ENCODE measurements at places on chromosomes 3 and 15.
A peak's percentile ranks its signal among the peaks of the same experiment; 100 is the strongest.

DNA sequence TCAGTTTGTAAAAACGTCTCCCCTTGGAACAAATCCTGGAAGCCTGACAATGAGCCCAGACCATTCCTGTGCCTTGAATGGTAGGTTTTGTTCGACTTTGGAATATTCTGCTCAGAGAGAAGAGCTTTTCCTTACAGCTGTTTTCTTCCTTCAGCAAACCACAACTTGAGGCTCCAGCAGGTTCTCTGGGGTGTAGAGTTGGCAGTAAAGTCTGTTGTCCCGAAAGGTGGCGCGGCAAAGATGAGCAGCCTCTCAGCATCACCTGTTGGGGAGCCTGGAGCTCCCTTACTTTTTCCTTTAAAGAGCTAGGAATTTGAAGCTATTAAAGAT, 65.4 kb downstream of the BOC start:
- no peak for DNase-seq

- DNase-seq, result peak; percentile 50
Observed at GRCh38 chr3:72953325-72953956, 43.2 kb upstream of the PPP4R2 start.

DNA sequence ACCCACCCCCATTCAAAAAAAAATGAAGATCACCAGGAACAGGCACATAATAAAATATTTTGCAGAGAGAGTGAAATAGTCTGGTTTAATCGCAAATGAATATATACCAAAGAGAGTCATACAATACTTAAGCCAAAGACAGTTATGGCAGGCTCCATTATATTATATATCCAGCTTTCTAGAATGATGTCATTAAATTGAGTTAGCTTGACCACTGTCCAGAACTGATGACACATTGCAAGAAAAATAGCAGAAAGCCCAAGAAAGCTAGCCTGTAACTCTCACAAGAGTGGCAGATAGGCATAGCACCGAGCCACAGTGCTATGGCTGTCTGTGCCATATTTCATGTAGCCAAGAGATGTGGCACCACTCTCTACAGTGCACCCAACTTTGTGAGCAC, 231.9 kb upstream of the SEMA6D start:
- peak; percentile 51 for DNase-seq

- no peak for DNase-seq
Observed at GRCh38 chr15:78104119-78104479, 11.7 kb downstream of the SH2D7 start.

DNA sequence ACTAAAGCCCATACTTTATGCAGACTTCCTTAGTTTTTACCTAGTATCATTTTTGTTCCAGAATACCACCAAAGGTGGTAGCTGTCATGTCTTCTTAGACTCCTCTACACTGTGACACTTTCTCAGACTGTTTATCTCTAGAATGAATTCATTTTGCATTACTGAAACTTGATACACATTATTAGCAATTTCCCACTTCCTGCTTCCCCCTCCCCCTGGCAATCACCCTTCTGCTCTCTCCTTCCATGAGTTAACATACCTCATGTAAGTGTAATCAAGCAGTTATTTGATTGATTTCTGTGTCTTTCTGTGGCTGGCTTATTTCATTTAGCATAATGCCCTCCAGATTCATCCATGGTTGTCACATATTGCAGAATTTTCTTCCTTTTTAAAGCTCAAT, 204.9 kb downstream of the STAG1 start:
- peak; percentile 72 for DNase-seq

DNA sequence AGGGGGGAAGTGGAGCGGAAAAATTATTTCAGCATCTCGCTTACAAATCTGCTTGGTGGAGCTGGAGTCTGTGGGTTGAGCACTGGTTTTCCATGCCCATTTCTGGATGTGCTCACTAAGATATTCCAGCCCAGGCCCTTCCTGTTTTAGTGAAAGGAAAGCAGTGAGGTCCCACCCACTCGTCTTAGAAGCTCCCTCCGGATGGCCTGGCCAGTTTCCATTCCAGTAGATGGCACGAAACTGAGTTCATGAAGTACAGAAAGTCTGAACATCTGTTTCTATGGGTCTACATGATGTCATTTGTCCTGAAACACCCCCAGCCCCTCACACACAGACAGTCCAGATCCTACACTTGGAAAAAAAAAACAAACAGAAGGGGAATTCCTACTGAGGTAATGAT, 31.9 kb upstream of the THSD4 start:
- peak; percentile 92 for DNase-seq

DNA sequence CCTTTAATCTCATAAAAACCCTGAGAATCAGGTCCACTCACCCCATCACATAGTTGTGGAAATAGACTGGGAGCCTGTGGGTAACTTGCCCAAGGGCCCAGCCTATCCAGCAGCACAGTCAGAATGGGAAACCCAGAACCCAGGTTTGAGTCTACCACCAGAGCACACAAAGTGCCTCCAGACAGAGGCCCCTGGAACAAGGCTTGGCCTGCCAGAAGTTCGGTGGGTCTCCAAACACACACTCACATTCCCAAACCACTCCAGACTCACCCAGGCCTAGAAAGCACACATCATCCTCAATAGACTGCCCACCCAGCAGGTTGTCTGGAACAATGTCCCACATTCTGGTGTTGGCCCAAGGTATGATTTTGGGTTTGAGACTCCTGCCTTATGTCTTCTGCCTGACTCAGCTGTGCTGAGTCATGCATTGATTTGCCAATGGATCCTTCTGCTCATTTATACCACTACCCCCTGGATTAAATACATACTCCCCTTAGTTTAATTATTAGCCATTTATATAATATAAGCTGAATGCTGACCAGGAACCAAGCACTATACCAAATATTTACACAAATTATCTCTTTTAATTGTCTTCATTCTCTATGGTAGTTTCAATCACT, 4.5 kb downstream of the SLC12A8 start:
- DNase-seq, result no peak

- no peak for DNase-seq
Observed at GRCh38 chr15:89150287-89150686, 62.0 kb downstream of the ABHD2 start.

DNA sequence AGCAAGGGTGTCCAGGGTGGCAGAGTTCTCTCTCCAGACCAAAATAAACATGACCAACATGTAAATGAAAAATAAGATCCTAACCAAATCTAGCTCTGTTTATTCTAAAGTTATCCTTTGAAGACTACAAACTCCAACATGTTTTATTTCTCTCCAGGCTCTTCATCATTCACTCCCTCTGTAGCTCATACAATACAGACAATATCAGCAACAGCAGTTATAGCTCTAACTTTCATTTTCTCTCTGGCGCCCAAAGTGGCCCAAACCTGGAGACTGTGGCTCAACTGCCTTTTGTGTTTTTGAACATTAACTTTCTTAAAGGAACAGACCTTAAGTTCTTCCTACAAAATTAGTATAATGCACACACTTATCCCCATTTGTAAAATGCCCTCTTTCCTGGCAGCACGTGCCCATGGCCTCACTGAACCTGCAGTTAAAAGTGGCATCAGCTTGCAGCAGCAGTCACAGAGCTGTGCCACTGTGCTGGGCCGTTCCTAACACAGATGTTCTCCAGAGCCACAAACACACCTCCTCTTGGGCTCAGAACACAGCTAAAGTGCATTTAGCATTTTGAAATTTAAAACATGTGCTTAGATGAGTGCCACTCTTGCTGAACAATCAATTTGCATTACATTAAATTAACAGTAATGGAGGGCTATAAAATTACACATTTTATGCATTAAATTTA, 91.9 kb downstream of the RORA start:
- DNase-seq, result no peak

DNA sequence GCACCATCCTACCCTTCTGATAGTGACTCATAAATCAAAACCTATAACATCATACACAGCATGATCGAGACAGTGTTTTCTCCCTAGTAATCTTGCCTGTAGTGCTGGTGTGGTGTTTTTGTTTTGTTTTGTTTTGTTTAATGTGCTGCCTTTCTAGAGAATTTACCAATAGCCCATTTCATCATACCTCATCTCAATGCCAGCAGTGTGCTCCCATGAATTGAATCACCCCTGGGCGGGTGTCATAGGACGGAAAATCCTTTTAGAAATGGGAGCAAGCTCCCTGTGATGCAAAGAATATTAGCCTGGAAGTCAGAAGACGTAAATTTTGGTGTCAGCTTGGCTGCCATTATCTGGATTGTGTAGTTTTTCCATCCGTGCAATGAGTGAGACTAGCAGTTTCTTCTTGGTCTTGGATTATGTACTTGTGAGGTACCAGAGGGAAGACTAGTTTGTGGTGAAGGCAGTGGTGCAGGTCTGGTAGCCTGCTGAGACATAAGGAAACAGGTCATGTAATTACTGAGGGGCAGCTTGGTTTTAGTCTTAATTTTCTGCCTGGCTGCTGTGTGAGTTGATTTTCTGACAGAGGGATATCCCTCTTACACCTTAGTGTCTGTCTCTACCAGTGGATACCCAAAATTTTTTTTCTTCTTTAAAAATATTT, 29.9 kb downstream of the IGSF10 start:
- peak; percentile 61 for DNase-seq

DNA sequence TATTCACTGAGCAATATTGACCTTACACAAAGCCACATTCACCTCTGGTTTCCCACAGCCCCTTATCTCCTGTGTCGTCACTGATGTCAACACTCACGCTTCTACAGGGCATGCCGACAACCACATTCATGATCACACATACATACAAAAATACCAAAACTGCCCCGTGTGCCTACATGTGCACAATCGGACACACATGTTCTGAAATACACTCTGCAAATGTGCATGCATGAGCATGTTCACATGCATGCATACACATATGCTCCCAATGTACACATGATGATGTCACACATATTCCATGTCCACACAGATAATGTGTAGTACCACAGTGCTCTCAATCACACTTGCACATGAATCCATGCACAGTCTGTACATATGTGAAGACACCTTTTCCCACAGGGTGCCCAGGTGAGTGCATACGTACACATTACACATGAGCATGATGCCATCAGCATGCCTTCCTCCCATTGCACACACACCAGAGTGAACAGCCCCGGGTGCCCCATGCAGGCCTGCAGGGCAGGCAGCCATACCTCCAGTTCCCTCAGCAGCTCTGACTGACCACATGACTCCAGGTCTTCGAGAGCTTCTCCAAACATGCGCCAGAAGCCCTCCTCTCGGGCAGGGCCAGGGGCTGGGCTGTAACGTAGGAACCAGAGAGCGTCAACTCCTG, 37.0 kb downstream of the GRIP2 start:
- DNase-seq, result no peak

- DNase-seq, result peak; percentile 8
Observed at GRCh38 chr3:106263546-106263945, 394.7 kb upstream of the CBLB start.

DNA sequence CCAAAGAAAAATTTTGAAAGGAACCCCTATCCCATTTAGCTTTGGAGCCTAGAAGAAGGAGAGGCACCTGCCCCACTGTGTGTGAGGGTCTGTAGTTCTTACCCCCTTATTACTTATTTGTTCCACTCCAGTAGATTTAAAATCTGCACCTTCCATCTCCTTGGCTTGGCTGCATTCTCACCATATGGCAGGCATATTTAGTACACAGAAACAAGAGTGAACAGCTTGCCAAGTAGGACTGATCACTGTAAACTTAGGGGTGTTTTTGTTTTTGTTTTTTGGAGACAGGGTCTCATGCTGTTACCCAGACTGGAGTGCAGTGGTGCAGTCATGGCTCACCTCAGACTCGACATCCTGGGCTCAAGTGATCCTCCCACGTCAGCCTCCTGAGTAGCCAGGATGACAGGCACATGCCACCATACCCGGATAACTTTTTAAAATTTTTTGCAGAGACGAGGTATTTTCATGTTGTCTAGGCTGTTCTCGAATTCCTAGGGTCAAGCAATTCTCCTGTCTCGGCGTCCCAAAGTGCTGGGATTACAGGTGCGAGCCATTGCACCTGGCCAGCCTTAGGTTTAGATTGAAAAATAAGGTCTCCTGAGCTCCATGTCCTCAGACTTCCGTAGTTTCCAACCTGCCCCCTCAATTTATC, 14.1 kb upstream of the ANXA2 start:
- no peak for DNase-seq

DNA sequence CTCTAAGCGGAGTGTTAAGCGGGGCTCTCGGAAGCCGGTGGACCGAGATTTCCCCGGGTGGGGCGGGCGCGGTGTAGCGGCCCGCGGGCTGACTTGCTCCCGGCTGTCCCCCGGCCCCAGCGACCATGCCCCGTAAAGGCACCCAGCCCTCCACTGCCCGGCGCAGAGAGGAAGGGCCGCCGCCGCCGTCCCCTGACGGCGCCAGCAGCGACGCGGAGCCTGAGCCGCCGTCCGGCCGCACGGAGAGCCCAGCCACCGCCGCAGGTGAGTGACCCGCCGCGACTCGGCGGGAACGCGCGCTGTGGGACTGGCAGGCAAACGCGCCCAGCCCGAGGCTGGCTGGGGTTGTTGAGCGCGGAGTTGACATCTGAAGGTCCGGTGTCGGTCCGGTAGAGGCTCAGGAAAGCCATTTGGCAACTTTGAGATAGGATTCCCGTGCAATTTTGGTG, 1.3 kb downstream of the SMC4 start:
- DNase-seq, result no peak

- no peak for DNase-seq
Observed at GRCh38 chr15:69025320-69025719, 10.8 kb downstream of the NOX5 start.

DNA sequence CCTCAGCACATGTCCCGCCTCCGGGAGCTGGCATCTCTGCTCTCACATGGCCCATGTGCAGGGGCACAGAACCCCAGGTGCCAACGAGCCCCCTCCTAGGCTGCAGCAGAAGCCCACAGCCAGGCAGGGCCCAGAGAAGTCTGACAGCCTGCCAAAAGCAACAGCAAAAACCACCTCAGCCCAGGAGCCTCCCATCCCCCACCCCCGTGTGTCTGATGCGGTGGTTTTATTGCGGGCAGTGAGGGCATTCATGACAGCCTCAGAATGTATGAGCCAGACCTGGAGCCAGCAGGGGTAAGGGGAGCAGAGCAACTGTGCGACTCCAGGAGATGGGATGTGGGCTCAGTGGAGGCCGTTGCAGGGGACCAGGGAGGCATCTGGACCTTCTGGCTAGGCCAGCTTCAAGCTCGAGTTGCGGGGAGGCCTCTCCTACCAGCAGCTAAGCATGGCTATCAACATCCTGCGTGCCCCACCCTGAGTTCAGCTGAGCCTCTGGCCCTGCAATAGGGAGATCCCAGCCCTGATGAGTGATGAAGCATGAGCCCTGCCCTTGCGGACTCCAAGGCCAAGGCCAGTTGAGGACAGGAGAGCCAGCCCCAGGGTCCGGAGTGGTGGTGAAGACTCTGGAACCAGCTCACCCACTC, 52.5 kb downstream of the CYP11A1 start:
- no peak for DNase-seq

DNA sequence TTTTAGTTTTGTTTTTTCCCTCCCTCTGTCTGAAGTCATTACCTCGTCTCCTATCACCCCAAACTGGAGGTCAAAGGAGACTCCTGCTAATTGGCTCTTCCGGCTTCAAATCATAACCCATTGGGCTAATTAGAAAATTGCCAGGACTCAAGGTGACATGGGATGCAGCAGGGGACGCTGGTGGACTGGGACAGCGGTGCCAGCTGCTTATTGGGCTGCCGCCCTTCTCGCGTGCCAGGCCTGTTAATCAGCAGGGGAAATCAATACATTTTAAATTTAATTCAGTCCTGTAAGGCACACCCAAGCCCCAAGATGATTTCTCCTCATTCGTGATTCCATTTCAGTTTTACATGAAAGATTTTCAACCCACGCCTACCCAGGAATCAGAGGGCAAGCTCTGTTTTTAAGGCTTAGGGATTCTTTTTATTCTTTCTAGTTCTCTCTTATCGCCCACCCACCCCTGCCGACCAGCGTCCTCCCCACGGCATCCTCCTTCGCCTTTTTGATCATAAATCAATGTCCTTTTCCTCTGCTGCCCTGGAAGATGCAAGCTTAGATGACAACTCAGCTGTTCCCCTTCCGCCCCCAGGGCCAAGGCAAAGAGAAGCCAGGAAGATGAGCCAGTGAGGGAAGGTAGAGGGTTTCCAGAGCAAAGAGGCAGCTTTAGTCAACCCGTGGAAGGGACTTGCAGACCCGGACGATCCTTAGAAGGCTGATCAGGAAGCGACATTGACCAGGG, 329.6 kb downstream of the UACA start:
- DNase-seq, result no peak
